ENCODE measurements at places on chromosomes 2 and 18.

DNA sequence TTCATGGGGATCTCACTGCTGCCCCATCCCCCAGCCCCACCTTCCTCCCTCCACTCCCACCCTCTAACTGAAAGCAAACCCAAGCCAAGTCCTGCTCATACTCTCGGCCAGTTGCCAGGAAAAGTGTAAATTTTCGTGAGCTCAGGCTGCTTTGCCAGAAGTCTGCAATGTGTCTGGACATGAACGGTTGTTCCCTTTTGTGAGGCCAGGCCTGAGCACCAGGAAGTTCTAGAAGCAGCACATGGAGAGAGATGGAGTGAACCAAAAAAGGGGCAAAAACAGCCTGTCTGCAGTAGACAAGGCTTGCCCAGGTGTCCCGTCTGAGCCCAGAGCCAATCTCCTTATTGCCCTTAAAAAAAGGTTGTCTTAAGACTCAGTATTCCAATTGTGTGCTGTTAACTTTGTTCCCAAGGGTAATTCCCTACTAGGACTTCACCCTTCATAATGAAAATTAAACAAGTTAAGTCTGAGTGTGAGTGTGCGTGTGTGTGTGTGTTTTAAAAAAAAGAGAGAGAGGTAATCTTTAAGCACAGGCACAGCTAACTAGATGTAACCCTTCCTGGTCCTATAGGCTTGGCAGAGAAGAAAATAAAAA, 247.1 kb downstream of the BCL11A start:
- DNase-seq, result no peak

DNA sequence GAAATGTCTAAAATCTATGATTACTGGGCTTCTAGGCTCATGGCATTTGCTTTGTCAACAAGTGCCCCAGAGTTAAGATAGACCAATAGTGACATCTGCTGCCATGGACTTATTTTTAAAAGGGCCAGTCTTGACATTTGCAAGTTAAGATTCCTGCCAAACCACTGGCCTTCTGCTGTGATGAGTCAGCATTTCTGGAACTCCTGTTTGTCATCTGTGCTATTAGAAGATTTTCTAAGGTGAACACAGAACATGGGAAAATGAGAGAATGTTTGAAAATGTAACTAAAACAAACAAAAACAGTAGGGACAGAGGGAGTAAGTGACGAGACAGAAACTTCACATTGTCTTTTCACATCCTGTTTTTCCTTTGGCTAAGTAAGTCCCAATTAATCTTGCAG, 93.7 kb upstream of the WDR75 start:
- DNase-seq, result peak; percentile 10

DNA sequence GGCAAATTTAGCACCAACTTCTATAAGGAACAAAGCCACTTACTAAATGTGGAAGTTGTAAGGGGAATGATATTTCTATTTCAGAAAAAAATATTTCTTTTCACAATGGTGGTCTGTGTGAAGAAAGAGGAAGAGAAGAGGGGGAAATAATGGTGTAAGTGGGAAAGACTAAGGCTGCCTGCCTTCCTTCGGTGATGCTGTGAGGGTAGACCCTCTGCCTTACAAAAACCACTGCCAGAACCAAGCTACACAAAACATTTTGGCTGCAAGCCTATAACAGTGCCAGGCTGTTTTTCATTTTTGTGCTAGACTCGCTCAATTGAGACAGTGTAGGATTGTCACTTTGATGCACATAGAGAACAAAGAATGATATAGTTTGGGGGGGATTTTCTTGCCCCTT, 286.6 kb downstream of the ZEB2 start:
- DNase-seq, result no peak

DNA sequence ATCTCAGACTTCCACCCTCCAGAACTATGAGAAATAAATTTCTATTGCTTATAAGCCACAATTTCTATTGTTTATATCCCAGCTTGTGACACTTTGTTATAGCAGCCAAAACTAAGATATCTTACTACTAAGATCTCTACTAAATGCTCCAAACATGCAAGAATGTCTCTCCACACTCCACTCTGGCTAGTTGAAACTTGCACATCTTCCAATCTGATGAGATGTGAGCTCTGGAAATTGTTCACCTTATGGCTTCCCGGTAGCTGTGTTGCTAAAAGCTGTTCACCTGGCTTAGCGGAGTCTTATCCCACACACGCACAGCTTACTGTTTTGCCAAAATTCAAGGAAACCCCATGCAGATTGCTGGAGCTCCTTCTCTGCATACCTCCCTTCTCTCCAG, 43.9 kb downstream of the PKDCC start:
- DNase-seq, result no peak

DNA sequence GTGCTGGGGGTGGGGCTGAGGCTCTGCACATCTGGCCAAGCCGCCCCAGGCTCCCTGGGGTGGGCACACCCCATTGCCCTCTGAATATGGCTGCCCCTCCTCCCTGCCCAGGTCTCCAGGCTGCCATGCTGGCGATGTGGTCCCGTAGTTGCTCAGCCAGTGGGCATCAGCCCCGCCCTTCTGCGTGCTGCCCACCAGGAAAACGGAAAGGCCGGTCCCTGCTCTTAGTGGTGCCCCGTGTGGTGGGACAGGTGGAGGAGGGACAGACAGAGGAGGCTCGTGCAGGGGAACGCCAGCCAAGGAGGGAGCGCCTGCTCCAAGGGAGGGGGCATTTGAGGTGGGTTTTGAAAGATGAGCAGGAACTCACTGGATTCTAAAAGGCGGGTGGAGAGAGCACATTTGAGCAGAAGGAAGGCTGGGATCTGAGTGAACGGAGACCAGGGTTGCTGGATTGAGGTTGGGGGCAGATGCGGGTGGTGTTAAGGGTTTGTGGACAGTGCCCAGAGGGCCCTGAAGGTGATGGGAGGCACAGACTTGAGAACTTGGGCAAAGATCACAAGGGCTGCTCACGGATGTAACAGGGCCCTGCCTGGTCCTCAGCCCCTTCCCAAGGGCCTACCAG, 6.7 kb upstream of the B3GNT7 start:
- no peak for DNase-seq

- no peak for DNase-seq
Measured at GRCh38 chr2:198277181-198277580, 472.8 kb downstream of the PLCL1 start.

- no peak for DNase-seq
Measured at GRCh38 chr2:221969830-221970144, 329.0 kb downstream of the PAX3 start.

DNA sequence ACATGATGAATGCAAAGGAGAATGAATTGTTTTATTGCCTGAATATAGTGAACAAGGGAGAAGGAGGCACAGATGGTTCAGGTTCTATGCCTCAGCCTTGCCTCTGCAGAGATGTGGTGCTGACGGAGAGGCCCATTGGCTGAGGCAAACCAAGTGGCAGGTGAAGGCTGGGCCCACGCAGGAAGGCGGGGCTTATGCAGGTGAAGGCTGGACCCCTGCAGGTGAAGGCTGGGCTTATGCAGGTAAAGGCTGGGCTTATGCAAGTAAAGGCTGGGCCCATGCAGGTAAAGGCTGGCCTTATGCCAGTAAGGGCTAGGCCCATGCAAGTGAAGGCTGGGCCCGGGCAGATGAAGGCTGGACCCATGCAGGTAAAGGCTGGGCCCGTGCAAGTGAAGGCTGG, 414.7 kb downstream of the LRATD1 start:
- no peak for DNase-seq

GRCh38 chr2:29033656-29034055, 40.7 kb downstream of the PCARE start:
- DNase-seq, result no peak

DNA sequence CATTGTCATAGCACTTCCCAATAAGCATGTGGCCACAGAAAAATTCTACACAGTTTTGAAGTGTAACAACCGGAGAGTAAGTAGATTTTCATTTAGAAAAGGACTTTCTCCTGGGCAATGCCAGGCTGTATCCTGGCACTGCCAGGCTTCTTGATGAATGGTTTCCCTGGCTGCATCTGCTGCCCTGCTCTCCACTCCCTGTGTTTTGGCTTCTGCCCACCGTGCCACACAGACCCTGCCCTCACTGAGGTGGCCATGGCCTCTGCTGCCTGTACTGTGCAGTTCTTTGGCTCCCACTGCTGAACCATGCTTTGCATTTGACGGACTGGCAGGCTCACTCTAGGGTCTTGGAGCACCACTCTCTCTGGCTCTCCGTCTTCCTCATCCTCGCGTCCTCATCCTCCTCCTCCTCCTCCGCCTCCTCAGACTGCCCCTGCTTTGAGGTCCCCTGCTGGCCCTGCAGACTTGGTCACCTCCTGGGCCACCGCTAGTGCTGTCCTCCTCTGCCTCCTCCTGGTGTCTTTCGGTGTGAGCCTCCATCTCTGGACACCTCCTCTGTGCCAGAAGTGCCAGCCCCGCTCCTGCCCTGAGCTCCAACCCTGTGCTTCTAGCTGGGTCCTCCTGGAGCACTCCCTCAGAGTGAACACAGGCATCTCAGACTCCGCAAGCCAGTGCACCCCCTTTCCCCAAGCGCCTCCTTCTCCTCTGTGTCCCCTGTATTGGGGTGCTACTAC, 45.9 kb upstream of the CNGA3 start:
- no peak for DNase-seq

GRCh38 chr18:34707670-34708069, 2.4 kb upstream of the DTNA start:
- peak; percentile 57 for DNase-seq

DNA sequence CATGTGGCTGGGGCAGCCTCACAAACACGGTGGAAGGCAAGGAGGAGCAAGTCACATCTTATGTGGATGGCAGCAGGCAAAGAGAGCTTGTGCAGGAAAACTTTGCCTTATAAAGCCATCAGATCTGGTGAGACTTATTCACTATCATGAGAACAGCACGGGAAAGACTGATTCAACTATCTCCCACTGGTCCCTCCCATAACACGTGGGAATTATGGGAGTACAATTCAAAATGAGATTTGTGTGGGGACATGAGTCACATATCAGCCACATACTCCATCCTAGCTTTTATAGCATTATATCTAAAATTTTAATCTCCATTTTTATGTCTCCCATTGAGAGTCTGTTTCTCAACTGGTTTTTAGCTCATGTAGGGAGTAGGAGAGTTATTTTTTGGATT, 45.7 kb downstream of the ICOS start:
- DNase-seq, result no peak

- no peak for DNase-seq
Measured at GRCh38 chr2:161761160-161761559, 136.9 kb downstream of the SLC4A10 start.

GRCh38 chr2:224492531-224492930, 90.6 kb upstream of the FAM124B start:
- no peak for DNase-seq

DNA sequence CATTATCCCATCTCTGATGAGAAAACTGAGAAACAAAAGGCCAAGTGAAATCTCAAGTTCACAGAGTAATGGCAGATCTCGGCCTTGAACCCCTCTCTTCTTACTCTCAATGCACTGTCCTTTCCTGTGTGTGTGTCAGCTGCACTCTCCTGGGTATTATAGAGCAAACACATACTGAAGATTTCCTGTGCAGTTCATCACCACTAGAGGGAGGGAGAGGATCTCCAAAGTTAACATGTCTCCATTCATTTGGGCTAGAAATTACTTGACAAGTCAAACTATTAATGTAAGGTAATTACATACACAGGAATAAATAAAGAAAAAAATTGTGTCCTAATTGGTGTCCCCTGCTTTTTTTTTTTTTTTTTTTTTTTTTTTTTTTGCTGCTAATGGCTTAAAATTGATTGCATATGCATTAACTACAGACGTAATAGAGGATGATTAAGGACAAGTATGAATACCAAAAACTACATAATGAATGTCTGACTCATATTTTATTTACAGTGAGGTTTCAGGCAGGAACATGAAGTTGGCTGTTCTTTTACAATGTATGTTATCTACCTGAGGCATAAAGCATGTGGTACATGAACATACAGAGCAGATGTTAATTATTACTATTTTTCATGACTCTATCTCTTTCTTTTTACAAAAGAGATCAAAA, 269.2 kb downstream of the NYAP2 start:
- DNase-seq, result peak; percentile 50

DNA sequence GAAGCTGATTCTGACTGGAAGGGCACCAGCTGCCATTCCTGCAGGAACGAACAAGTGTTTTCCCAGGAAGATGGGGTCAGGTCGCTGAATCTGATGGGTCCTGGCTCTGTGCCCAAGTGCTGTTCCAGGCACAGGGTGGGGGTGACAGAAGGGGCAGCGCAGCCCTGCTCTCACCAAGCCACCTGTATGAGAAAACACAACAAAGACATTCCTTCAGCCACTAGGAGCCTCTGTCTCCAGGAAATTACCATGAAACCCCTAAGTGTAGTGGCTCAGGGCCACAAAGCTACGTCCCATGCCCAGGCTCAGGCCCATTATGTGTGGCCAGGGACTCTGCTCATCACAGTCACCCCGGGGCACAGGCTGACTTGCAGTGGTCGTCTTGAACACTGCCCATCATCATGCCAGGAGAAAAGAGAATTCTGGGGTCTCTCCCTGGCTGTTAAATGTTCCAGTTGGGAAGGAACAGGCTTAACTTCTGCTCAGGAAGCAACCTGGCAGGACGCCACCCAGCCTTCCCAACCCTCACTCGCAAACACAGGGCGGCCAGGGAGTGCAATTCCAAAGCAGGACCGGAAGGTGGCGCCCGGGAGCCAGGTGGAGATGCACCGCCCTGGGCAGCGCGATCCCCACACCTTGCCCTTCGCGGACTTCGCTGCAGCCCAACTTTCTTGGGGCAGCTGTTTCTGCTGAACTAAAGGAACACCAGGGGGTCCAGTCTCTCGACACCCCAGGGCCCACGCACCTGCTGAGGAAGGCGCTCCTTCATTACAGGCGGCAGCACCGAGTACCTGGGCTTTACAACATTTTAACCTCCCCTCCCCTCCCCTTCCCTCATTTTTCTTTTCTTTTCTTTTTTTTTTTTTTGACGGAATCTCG, 11.0 kb upstream of the SFTPB start:
- DNase-seq, result peak; percentile 75

DNA sequence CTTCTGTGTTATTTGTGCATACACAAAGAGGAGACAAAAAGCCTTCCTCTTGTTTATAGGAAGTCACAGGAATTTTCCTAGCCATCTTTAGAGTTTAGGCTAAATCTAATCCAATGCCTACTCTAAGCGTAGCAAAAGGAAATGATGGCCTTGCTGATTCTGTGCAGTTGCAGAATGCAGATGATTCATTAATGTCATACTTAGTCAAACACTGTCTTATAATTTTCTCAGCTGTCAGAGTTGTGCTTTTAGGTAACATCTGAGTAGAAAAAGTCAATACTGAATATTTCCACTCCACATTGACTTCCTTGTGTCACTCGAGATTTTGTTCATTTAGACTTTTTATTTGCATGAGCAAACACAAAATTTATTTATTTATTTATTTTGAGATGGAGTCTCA, 157.9 kb upstream of the FOSL2 start:
- DNase-seq, result no peak

GRCh38 chr2:189013031-189013430, 38.9 kb downstream of the COL3A1 start:
- no peak for DNase-seq

Data from NCI-H526 (cell line).